NCI-H226 (cell line): ENCODE measurements at places on chromosomes 3 and 15.

- no peak for DNase-seq
These were observed 107.4 kb upstream of the ACP3 start for GRCh38 chr3:132209855-132210254.

DNA sequence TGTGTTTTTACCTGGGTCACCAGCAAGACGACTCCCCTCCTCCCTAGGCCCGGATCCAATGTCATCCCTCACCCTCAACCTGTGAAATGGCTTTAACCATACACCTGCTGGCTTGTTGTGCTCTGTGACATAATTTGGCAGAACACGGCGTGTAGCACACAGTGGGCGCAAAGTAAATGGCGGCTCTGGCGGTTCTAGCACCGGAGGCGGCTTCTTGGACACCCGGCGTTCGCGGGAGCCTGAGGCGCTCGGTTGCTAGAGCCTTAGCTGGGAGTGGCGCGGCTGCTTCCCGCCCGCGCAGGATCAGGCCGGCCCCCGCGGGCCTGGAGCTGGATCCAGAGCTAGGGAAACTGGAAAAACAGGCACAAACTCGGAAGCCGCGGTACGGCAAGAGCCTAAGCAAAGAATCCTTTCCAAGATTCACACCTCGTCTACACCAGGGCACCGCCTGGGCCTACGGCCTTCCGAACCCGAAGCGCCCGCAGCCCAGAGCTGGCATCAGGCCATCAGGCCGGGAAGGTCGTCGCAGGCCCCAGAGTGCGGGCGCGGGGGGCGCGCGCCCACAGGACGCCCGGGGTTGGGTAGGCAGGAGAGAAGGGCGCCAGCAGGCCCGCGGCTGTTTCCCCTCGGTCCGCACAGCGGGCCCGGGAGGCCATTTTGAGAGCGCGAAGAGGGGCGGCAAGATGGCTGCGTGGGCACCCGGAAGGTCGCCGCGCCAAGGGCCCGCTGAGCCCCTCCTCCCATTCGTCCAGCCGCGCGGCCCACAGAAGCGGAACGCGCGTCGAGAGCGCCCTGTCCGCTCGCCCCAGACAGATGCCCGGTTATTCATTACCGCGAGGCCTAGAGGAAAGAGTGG is 43.9 kb upstream of the POLG start:
- no peak for DNase-seq

- no peak for DNase-seq
These were observed 766 bp downstream of the FAM98B start for GRCh38 chr15:38454696-38455090.

GRCh38 chr15:66149871-66150270 is 103.7 kb downstream of the MEGF11 start:
- DNase-seq, result no peak

GRCh38 chr15:46703020-46703861 is 1014.1 kb upstream of the SEMA6D start:
- no peak for DNase-seq

- no peak for DNase-seq
These were observed 1554.9 kb upstream of the CADM2 start for GRCh38 chr3:83403927-83404326.

GRCh38 chr3:138511945-138512344 is 77.5 kb downstream of the ESYT3 start:
- no peak for DNase-seq
